ENCODE measurements at places on chromosomes 7 and 10.

DNA sequence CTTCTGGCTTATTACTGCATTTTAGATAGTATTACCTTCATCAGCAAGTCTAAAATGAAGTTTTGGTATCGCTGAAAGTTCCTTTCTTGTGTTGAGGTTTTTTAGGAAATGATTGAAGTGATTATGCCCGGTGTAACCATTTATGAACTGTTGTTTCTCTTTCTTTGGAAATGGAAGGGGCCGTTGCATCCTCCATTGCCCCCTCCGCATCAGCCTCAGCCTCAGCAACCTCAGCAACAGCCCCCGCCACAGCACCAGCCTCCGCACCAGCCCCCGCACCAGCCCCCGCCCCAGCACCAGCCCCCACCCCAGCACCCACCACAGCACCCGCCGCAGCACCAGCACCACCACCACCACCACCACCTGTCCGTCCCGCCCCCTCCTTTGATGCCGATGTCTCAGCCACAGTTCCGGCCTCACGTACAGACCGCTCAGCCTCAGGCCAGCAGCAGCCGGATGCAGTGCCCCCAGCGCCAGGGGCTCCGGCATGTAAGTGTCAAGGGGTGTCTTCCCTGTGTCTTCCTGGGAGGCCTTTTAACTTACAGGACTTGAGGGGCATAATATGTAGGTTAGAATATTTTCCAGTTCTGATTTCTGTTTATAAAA, 72.6 kb downstream of the SHH start:
- no peak for DNase-seq

DNA sequence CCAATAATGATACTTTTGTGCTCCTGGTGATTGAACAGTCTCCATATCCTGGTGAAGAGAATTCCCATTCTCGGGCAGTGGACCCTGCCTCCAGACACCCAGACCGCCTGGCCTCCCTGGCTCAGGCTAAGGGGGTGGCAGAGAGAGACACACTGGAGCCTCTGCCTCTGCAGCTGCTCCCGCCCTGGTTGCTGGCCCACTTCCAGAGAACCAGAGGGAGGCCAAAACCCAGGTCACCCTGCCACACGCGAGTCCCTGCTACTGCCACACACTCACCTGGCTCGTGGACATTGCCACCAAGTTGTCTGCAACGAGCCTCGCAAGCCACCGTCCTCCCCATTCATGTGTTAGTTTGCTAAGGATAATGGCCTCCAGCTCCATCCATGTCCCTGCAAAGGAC, 221.8 kb downstream of the HPSE2 start:
- DNase-seq: no peak

DNA sequence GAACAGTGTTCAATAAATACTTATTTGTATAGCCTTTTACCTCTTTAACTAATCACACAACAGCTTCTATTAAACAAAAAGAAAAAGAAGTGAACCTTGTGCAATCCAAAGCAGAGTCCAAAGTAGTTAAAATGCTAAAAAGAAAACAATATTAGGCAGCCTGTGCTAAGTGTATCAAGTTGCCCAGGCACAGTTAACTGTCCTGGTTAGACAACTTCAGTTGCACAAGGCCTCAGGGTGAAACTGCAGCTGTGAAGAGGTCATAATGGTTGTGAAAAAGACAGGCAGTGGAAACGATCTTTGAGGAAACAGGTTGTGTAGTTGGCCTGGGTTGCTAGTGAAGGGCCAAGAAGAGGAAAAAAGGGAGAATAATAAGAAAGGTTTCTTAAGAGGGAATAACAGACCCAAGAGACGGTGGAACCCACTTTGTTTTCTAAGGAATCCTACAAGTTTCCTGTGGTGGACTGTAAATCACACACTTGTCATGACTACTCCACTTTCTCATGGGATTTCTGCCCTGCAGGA, 6.0 kb upstream of the CROT start:
- no peak for DNase-seq

DNA sequence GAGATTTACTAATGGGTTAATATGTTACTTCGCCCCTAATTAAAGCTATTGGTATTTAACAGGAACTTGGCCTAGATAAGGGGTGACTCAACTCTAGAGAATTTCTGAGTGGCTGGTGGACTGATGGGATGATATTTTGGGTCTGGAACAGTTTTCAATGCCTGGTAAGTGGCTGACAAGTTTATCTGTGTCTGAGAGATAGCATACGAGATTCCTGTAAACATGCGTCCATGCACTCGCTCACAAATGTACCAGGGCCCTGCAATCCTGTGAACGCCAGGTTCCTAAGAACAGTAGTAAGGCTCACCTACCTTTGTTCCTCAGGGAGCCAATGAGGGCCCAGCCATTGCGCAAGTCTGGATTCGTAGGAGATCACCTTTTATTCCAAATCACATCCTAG, 683.8 kb upstream of the ANKRD30A start:
- no peak for DNase-seq

- DNase-seq: no peak
Observed at GRCh38 chr10:125638555-125638954, 44.4 kb downstream of the TEX36 start.

DNA sequence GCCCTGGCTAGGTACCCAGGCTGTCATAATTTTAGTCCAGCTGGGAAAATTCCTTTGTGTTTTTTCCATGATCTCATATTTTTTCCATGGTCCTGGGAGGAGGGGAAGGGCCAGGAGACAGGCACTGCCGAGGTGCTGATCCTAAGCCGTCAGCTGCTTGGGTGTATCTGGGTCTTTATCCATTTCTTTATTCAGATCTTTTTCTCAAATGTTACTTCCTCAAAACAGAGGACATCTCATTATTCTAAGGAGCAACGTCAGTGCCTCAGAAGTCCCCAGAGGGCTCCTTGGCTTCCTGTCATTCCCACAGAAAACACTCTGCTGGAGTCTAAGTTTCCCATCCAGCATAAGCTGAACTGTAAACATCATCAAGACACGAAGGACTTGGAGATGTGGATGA, 2.8 kb upstream of the OR6V1 start:
- DNase-seq: no peak

GRCh38 chr7:118281196-118281595, 56.7 kb downstream of the ANKRD7 start:
- DNase-seq: no peak

DNA sequence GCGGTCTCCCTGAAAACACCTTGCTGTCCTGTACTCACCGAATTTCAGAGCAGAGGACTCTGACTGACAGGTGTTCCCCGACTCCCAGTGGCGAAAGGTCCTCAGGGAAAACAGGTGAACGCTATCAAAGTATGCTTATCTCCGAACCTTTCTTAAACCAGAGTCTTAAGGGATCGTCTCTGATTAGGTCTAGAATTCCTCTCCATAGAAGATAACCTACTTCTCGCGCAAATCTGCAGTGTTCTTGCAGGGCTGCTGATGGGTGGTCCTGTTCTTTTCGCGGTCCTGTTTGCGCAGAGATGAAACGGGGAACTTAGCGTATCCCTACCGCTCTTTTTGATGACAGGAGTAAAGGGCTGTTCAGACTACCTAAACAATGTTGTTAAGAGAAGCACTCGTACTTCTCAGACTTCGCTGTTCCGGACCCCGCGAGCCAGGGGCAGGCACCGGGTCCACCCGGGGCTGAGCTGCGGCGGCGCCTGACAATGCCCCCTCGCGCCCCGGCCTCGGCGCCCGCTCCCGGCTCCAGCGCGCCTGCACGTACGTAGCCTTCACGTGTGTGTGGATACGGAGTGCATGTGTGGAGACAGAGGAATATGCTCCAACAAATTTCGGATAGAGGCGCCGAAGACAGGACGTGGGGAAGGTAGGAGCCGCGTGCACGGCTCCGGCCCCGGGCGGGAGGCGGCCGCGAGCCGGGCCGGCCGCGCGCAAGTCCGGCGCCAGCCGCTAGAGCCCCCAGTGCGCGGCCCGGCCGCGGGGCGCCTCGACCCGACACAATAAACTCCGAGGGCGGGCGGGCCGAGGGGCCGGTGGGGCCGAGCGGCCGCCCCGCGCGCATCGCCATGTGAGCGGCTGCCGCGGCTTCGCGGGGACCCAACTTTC, 766 bp upstream of the ZMYND11 start:
- DNase-seq: peak; percentile 23

GRCh38 chr10:59741048-59741447, 12.2 kb downstream of the MRLN start:
- DNase-seq: no peak

Measured in stimulated activated CD4-positive, alpha-beta T cell treated with anti-CD3 and anti-CD28 coated beads, Interleukin-12 subunit alpha, Interleukin-12 subunit beta, amount 100 ng/mL, for 48 hours (primary cell).